HuH-7.5 (cell line): ENCODE measurements at places on chromosomes 5 and 9.

DNA sequence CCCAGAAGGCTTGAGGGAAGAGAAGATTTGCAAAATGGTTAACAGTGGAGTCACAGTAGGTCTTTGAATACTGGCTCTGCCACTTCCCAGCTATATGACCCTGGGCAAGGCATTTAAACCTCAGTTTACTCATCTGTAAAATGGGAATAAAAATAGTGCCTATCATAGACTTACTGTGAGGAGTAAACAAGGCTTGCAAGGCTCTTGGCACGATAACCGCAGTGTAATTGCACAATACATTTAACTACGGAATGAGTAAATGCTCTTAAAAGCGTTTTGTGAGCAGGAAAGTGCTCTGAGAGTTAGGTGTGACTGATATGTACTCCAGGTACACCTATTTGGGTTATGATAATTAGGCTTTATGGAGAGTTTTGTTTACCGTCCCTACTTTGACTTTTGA lies 8.4 kb downstream of the SLC36A3 start:
- DNase-seq, result no peak

- DNase-seq, result no peak
Measured at GRCh38 chr5:158854260-158854783, 245.4 kb downstream of the EBF1 start.

DNA sequence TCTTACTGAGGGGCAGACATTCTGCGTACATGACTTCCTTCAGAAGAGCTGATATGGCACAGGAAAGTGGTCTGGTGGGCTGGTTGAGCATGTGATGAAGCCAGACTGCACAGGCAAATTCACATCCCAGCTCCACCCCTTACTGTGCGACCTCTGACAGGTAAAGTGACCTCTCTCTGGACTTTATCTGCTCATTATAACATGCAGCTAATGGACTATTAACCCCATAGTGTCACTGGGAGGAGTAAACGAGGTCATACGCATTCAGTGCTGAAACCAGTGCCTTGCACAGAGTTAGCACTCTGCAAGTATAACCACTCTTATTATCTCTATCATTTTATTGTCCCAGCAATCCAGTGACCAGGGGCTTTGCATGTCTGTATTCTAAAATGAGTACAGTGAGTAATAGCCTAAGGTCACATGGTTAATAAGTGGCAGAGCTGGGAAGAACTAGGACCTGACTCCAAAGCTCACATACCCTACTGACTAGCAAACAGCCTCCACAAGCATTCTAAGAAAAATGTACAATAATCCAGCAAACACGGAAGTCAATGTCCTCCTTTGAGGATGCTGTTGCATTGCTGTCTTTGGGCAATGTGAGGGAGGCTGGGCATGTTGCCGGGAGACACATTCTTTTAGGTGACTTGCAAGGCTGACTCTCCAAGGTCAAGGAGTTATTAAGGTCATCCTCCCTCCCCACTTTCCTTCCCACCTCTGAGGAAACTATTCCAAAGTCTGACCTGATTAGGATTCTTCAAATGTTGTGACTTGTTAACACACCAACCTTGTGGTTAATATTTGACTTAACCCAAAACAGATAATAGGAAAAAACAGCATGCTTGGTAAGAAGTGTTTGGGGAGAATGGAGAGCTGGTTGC lies 19.0 kb downstream of the GLRX start:
- DNase-seq, result no peak

GRCh38 chr5:100479079-100479688 lies 56.0 kb upstream of the FAM174A start:
- DNase-seq, result peak; percentile 3

DNA sequence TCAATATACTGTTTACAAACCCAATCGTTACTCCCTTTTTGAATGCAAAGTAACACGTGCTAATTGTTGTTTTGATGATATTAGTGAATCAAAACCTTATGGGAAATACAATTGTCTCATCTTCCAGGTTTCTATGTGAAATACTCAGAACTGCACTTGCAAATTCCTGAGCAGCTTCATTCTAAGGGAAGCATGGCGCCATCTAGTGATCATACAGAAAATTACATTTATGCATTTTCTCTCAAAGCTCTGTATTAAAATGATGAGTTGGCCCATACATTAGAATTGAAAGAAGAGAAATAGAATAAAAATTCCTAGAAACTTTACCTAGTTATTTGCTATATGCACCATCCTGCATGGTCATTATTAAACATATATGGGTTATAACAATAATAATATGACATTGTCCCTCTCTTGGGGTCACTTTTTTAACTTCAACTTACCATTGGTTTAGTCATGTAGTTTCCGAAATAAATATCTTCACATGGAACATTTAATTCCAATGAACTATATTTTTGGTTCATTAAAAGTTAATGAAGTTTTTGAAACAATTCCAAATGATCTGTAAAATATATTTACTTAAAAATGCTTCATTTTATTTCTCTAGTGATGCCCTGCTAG lies 220.0 kb downstream of the PDE4D start:
- no peak for DNase-seq

GRCh38 chr5:179312557-179313235 lies 32.6 kb downstream of the ADAMTS2 start:
- no peak for DNase-seq

DNA sequence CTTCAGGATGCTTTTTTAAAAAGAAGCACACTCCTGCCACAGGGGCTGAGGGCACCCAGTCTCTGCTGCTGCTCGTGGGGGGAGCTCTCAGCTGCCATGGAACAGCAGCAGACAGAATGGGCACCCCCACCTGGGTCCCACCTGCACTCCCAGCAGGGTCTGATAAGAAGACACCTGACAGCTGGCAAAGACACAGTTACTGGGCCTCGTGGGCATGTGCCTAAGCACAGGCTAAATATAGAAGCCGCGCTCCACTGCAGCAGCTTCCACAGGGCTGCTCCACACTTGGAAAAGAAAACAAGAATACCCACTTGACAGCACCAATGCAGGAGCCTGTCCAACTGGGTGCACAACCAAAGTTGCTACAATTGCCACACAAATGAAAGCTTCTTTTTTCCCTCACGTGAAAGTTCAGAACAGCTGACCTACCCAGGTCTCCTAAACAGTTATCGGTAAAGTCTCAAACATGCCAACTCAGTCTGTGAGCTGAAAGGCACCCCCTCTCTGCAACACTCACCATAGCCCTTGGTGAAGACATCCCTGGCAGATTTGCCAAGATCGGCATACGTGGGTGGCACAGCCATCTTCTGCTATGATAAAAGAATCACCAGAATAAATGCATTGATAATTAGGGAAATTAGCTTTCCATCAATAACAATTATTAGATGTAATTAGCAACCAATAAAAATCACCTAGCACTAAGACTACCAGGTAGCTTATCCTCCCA lies 12.2 kb downstream of the VDAC1 start:
- no peak for DNase-seq

DNA sequence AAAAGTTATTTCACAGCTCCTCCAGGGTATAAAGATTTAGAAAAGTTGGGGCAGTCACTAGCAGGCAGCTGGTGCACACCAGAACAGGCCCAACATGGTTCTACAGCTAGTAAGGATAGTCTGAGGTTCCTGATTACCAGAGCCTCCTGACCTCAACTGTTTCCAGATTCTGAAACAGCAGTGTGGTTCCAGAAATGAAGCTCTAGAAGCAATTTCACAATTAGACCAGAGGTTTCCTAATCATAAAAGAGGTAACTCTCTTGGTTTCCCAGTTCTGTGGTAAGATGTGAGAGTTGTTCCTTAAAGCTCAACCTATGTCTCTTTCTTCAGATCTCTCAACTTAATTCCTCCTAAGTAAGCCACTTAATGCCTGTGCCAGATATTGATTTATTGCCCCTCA lies 11.9 kb downstream of the AGTPBP1 start:
- DNase-seq, result no peak

- no peak for DNase-seq
Measured at GRCh38 chr5:163318707-163319106, 118.7 kb upstream of the CCNG1 start.
